ENCODE measurements at places on chromosomes 1 and 21.

- no peaks in the 10 kb centered on the region for H3K36me3 ChIP-seq
- no peak overlapping the region for H3K27ac ChIP-seq
- peak; percentile 64 for DNase-seq
- H3K27me3 ChIP-seq, result no peaks in the 10 kb centered on the region
- H3K4me3 ChIP-seq, result no peak overlapping the region
Observed at GRCh38 chr1:246012341-246012740, 494.7 kb downstream of the SMYD3 start.

GRCh38 chr1:62391369-62391971 is 45.4 kb upstream of the USP1 start:
- peak; percentile 93 for DNase-seq
- no peak overlapping the region for H3K27ac ChIP-seq
- H3K27me3 ChIP-seq, result no peaks in the 10 kb centered on the region

- no peaks in the 10 kb centered on the region for H3K27me3 ChIP-seq
- peak; percentile 79 for DNase-seq
- H3K27ac ChIP-seq, result peak overlapping the region; percentile 82
- H3K4me3 ChIP-seq, result peak overlapping the region; percentile 89
Observed at GRCh38 chr1:107057197-107058133, 991 bp downstream of the PRMT6 start.

GRCh38 chr1:63912643-63913042 is 138.8 kb downstream of the ROR1 start:
- H3K4me3 ChIP-seq, result no peak overlapping the region
- no peak for DNase-seq
- no peaks in the 10 kb centered on the region for H3K27me3 ChIP-seq
- H3K27ac ChIP-seq, result no peak overlapping the region

- H3K27ac ChIP-seq, result no peak overlapping the region
- H3K4me1 ChIP-seq, result peaks cover 43% of the 10 kb centered on the region
- no peaks in the 10 kb centered on the region for H3K27me3 ChIP-seq
- no peak overlapping the region for H3K4me3 ChIP-seq
- DNase-seq, result peak; percentile 21
Observed at GRCh38 chr1:200887772-200888348, 6.8 kb upstream of the INAVA start.

DNA sequence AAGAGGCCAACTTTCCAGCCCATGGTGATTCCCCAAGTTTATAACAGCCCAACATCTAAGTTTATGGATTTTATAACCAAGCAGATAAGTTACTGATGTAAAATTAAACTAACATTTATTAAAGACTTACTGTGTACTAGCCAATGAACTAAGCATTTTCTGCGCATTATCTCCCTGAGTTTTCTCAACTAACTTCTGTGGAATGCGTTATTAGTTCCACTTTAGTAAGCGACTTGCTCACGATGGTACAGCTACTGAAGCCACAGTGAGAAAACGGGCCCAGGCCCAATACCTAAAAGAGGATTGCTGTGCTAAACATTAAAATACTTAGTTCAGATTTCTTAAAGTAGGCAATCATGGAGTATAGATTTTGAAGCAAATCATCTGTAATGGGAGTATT is 61.0 kb downstream of the ZBTB18 start:
- H3K27me3 ChIP-seq, result no peaks in the 10 kb centered on the region
- DNase-seq, result no peak
- no peaks in the 10 kb centered on the region for H3K4me1 ChIP-seq
- no peaks in the 10 kb centered on the region for H3K36me3 ChIP-seq
- H3K4me3 ChIP-seq, result no peak overlapping the region

DNA sequence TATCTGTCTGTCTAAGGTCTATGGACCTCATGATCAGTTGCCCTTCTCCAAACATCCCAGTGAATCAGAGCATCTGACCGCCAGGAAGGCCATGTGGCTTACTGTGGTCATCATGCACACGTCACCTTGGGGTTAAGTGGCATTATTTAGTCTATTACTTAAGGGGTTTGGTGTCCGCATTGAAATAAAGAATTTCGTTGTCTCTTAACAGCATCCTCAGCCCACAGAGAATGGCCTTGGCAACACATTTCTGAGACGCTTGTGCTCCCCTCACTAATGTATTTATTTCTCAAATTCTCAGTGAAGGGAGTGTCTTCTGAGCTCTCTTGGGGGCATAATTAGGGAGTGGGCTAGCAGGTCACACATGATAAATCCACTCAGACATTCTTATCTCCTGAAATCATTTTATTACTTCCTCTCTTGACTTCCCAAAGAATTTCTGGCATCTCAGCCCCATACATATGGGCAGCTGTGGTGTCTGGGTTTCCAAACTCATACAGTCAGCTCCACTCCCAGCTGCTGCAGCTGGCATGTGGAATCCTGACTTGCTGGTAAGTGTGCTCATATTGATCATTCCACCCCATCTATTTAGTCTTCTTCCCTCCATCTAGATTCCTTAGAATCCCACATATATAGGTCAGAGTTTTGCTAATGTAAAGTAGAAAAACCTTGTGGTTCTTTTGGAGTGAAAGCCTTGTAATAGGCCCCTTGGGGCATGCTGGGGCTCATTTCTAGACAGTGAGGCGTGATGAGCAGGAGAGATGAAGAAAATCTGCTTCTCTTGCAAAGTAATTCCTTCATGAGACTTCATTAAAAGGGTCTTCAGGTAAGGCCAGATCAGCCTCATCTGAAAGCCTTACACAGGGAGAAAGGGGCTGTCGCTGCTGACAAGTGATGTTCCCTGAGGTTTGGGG is 110.5 kb downstream of the HHAT start:
- no peaks in the 10 kb centered on the region for H3K27me3 ChIP-seq
- no peak overlapping the region for H3K4me3 ChIP-seq
- DNase-seq, result no peak

- DNase-seq, result no peak
- peaks cover 4% of the 10 kb centered on the region for H3K36me3 ChIP-seq
- no peak overlapping the region for H3K4me3 ChIP-seq
- peak overlapping the region; percentile 71 for H3K27ac ChIP-seq
- no peaks in the 10 kb centered on the region for H3K27me3 ChIP-seq
Observed at GRCh38 chr1:224251741-224252146, 68.7 kb downstream of the DEGS1 start.

- no peak for DNase-seq
Observed at GRCh38 chr1:216785221-216785620, 62.0 kb upstream of the ESRRG start.

DNA sequence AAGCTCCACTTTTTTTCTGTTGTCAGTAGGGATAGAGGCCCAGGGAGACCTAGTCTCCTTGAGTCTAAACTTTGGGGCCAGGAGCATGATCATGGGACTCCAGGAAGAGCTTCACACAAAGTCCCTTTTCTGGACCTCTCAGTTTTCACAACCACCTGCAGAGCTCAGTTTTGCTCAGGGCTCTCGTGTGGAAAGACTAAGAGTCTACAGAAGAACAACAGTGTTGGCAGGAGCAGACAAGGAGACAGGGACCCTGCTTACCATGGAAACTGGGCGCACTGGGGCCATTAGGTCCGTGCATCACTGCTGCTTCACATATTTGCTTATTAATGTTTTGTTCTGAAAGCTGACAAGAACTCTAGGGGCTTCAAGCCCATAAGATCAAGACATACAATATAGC is 63.9 kb upstream of the HSD17B7 start:
- DNase-seq, result no peak
- H3K4me1 ChIP-seq, result no peaks in the 10 kb centered on the region
- no peaks in the 10 kb centered on the region for H3K27me3 ChIP-seq
- H3K4me3 ChIP-seq, result no peak overlapping the region

DNA sequence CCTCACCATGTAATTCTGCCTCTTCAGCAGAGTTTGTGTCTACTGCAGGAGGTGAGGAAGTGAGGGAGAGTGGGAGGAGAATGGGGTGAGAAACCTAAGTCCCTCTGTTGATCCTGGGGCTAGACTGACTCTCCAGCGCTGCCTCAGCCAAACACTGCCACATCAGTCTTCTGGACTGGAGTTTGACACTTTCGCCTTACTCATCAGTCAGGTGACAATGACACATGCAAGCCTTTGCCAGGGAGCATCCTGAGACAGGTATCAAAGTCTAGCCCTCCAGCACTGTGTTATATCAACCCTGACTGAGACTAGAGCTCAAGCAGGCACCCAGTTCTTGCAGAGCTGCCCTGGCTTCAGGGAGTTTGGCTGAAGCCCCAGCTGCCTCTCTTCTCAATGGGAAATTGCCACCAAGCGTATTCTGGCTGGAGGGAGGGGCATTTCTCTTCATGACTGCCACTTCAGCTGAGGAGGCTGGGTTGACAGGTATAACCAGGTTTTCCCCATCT is 33.3 kb upstream of the SUCO start:
- H3K4me1 ChIP-seq, result peaks cover 6% of the 10 kb centered on the region
- H3K27me3 ChIP-seq, result no peaks in the 10 kb centered on the region
- H3K36me3 ChIP-seq, result no peaks in the 10 kb centered on the region
- H3K4me3 ChIP-seq, result no peak overlapping the region

DNA sequence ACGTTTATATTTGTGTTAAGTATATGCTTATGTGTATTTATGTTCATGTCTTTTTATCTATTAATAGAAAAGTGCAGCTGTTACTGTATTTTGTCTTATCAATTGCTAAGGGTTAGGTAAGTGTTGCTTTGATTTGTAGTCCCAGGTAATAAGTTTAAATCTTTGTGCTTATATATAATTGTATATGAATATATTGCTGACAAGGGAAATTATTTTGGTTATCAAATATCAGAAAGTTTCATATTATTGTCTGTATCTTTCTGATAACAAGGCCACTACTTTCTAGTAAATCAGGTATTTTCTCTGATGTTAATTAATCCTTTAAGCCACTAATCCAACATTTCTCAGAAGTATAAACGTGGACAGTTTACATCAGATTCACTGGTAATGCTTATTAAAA is 21.3 kb downstream of the GPR52 start:
- H3K27me3 ChIP-seq, result no peaks in the 10 kb centered on the region
- H3K36me3 ChIP-seq, result no peaks in the 10 kb centered on the region
- no peak for DNase-seq
- no peaks in the 10 kb centered on the region for H3K4me1 ChIP-seq
- no peak overlapping the region for H3K27ac ChIP-seq

- H3K4me3 ChIP-seq, result no peak overlapping the region
- H3K27me3 ChIP-seq, result no peaks in the 10 kb centered on the region
- no peaks in the 10 kb centered on the region for H3K36me3 ChIP-seq
- peaks cover 6% of the 10 kb centered on the region for H3K4me1 ChIP-seq
Observed at GRCh38 chr1:201493757-201494617, 12.9 kb downstream of the CSRP1 start.

- peak; percentile 65 for DNase-seq
- peaks cover 16% of the 10 kb centered on the region for H3K4me1 ChIP-seq
- peak overlapping the region; percentile 63 for H3K4me3 ChIP-seq
- H3K27me3 ChIP-seq, result peaks cover 70% of the 10 kb centered on the region
- no peak overlapping the region for H3K27ac ChIP-seq
Observed at GRCh38 chr1:153260585-153261280, 1.2 kb downstream of the LORICRIN start.

DNA sequence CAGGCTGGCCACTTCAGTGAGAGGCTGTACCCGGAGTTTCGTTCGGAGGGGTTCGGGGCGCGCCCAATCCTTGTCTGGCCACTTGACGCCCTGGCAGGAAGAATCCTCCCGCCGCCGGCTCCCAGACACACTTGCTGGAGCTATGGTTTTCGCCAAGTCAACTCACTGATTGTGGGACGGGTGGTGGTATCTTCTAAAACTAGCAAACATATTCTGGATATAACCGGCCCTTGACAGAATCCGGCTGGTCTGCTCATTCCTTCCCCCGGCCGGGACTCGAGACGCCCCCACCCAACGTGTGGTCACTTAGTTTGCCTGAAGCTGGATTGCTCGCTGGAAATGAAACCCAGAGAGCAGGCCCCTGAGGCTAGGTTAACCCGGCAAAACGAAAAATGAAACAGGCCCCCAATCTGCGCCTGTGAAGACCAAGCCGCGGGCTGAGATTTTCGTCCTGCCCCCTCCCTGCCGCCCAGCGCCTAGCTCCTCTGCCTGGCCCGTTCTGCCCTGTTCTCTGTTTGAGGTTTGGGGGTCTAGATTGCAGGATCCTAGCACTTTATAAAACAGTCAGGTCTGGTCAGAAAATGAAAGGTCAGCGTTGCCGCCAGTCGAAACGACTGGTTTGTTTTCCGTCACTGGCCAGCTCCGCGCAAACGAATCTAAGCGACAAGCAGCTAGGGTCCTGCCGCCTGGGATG is 4.6 kb downstream of the GFI1 start:
- peaks cover 100% of the 10 kb centered on the region for H3K27me3 ChIP-seq
- H3K4me1 ChIP-seq, result peaks cover 18% of the 10 kb centered on the region
- H3K4me3 ChIP-seq, result peak overlapping the region; percentile 75
- H3K36me3 ChIP-seq, result no peaks in the 10 kb centered on the region
- no peak overlapping the region for H3K27ac ChIP-seq

DNA sequence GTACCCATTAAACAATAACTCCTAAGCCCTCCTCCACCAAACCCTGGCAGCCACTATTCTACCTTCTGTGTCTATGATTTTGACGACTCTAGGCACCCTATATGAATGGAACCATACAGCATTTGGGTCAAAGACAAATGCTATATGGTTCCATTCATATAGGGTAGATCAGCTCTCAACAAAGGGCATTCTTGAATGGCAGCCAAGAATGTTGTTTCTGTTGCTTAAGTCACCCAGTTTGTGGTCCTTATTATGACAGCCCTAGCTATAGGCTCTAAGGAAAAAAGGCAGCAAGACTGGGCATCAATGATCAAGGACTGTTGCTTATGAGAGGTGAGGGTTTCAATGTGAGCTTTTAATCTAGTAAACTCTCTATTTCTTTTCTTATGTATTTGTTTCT is 4.7 kb upstream of the SLC5A9 start:
- no peaks in the 10 kb centered on the region for H3K27me3 ChIP-seq
- no peak for DNase-seq
- peaks cover 4% of the 10 kb centered on the region for H3K4me1 ChIP-seq
- H3K36me3 ChIP-seq, result no peaks in the 10 kb centered on the region
- no peak overlapping the region for H3K4me3 ChIP-seq

- no peaks in the 10 kb centered on the region for H3K27me3 ChIP-seq
- no peak overlapping the region for H3K4me3 ChIP-seq
- H3K4me1 ChIP-seq, result peaks cover 6% of the 10 kb centered on the region
- DNase-seq, result no peak
- no peaks in the 10 kb centered on the region for H3K36me3 ChIP-seq
- H3K27ac ChIP-seq, result no peak overlapping the region
Observed at GRCh38 chr1:43925846-43926245, 7.8 kb upstream of the ARTN start.

DNA sequence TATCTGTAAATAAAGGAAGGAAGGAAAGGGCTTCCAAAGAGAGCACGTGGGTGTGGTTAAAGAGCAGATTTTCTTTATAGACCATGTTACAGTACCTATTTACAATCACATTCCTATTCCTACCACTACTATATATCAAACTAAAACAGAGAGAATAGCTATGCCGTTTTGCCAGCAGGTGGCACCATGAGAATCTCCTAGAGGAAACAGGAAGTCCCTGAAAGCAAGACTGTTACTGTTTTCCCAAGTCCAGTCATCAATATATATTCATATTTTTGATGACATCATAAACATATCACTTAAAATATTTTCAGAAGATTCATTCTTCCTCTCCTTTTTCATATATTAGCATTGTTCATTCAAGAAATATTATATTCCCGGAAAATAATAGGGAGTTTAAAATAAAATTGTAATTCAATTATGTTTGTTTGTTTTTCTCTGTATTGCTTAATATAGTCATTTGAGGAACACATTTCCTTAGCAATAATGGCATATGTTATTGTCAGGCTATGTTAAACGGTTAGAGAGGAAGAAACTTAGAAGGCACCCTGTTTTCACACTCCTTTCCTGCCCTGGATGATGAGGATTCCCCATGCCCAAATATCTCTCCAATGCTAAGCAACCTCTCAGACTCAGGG is 6.6 kb downstream of the CCDC190 start:
- H3K27ac ChIP-seq, result no peak overlapping the region
- H3K27me3 ChIP-seq, result no peaks in the 10 kb centered on the region
- DNase-seq, result peak; percentile 78
- H3K4me1 ChIP-seq, result no peaks in the 10 kb centered on the region
- no peaks in the 10 kb centered on the region for H3K36me3 ChIP-seq

Data from GM23338 (cell line).